Stimulated activated CD4-positive, alpha-beta T cell treated with anti-CD3 and anti-CD28 coated beads, TNF-alpha, amount 100 ng/mL, for 24 hours (primary cell): ENCODE measurements at places on chromosomes 3 and 15.

GRCh38 chr15:42456971-42457370 is 34.0 kb downstream of the ZNF106 start:
- DNase-seq = no peak

DNA sequence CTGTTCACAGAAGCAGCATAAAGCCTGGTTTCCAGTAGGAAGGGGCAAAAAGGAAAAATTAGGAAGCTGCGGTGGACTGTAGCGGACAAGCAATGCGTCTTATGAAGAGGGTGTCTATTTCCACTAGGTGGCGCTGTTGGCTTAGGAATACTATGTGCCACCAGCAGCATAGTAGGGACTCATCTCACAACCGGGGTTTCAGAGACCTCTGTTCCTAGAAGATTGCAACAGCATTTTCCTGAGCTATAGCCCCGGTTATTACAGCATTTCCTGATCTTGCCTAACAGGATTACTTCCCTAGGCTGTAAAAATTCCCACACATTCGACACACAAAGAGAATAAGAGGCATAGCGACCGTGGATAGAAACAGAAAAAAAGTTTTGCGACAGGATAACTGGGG is 683.0 kb downstream of the TBL1XR1 start:
- DNase-seq = no peak

- no peak for DNase-seq
These were observed 246.1 kb downstream of the TBL1XR1 start for GRCh38 chr3:176951144-176951543.

DNA sequence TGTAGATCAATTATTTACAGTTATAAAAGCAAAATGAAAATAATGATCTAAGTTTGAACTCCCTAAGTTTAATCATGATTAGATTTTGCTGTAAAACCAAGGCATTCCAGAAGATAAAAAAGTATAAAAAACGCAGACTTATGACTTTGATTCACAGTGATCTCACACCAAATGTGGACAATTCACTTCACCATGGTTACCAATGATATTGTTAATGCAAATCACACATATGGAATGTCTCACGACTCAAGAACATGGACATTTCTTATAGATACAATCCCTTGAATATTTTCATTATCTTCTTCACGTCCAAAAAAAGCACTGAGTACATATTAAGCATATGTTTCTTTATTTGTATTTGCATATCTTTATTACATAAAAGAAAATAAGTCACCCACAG is 1054.2 kb downstream of the NAALADL2 start:
- no peak for DNase-seq

- DNase-seq = no peak
These were observed 2.3 kb downstream of the PLA2G4E start for GRCh38 chr15:42018306-42019224.

DNA sequence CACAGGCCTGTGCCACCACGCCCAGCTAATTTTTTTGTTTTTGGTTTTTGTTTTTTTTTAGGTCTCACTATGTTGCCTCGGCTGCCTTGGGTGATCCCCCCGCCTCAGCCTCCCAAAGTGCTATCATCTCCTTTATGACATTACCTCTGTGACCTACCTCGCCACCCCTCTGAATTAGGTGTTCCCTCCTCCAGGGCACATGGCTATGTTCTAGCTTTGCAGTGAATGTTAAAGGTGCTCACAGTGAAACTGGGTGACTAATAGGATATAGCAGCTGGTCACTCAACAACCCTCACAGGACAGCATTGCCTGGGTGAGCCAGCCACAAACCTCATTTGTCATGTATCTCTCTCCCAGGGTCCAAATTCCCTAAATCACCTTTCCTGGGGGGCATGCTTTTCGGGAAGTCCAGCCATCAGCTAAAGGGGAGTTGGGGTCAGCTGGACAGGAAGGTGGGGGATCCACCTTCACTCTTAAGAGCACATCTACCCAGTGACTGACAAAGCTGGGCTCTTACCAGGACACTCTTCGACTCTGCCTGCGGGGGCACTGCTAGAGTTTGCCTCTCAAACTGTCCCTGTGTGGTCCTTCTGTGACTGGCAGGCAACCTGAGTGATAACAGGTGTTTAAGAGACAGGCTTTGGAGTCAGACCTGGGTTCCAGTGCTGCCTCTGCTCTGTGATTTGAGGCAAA is 1.6 kb upstream of the TTLL3 start:
- peak; percentile 45 for DNase-seq

GRCh38 chr3:99659032-99659431 is 20.6 kb downstream of the COL8A1 start:
- no peak for DNase-seq

DNA sequence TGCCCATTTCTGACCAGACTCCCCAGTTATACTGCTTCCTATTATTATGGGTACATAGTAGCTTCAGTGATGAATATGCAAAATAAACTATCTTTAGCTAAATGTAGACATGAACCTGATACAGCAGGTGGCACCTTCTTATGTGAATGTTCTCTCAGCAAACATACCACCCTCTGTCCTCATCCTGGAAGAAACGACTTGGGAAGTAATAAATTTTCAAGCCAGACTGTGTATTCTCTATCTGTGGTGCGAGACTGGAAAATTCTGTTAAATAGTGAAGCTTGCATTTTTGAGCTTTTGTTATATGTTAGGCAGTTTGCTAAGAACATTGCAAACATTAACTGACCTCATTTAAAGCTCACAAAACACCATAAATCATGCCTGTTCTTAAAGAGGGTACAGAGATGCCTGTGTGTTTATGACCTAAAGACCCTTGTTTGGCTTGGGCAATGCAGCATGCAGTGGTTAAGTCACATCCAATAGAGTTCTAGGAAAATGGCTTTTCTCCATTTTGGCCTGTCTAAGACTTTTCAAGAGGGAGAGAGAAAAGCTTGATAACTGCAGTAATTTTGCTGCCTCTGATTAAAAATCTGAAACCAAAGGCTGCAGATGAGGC is 287.1 kb downstream of the NEK10 start:
- no peak for DNase-seq

GRCh38 chr3:25463836-25464418 is 35.9 kb downstream of the RARB start:
- no peak for DNase-seq

DNA sequence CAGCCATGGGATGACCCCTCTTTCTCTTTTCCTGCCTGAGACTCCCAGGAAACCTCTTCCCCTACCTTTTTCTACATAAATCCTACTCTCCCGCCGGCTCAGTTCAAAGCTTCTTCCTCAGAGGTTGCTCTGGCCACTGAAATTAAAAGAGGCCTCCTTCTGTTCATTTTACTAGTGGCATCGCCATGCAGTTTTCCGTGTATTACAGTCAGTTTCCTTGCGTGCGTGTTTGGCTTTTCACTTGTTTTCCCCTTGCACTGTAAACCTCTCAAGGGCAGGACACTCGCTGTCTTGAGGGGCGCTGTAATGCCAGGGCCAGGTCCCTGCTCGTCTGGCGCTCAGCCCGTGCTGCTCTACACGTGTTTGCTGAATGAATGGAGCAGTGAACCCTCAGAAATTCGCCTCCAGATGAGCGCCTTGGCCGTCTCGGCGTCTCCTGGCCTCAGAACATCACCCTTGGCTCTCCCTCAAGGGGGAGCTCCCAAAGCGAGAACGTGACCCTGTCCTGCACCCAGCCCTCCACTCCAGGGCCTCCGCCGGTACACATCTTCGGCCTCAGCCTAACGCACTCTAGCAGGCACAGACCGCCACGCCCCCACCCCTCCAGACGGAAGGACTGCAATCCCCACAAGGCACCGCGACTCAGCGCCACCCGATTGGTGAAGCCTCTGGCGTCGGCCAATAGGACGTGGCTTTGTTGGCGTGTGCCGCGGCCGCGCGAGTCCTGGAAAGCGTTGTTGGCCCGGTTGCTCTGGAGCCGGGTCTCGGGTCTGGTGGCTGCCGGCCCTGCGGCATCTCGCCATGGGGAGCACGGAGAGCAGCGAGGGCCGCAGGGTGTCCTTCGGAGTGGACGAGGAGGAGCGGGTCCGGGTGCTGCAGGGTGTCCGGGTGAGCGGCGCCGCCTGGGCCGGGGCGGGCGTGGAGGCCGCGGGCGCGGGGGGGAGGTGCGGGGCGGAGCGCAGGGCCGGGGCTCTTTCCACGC is at the start of gene CHCHD6:
TSS of gene CHCHD6 (plus strand) at position 729 of the 982 bp plus-strand sequence. CDS start at position 802, 73 bp downstream.
- peak; percentile 97 for DNase-seq

DNA sequence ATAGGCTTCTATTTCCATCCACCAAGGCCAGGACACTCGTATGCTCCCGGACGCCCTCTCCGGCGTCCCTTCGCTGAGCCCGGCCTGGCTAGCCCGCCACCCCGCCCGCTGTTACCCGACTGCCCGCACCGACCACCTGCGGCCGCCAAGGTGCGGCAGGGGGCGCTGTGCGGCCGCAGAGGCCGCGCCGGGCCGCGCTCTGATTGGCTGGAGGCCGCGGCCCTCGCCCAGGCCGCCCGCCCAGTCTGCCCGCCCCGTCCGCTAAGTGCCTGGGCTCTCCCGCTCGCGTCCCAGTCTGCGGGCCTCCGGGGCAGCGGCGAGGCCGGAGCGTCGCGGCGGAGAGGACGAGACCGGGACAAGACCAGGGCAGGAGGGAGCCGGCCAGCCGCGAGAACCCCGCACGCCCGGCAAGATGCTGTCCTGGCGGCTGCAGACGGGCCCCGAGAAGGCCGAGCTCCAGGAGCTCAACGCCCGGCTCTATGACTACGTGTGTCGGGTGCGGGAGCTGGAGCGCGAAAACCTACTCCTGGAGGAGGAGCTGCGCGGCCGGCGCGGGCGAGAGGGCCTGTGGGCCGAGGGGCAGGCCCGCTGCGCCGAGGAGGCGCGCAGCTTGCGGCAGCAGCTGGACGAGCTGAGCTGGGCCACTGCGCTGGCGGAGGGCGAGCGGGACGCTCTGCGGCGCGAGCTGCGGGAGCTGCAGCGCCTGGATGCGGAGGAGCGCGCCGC is at the start of gene SYNM:
TSS of gene SYNM (plus strand) at position 293 of the 726 bp plus-strand sequence. CDS start at position 413, 120 bp downstream.
- DNase-seq = no peak

- no peak for DNase-seq
These were observed 124.3 kb downstream of the FBLN2 start for GRCh38 chr3:13673207-13673606.

- DNase-seq = no peak
These were observed 3.1 kb downstream of the ATP10A start for GRCh38 chr15:25859838-25860645.

DNA sequence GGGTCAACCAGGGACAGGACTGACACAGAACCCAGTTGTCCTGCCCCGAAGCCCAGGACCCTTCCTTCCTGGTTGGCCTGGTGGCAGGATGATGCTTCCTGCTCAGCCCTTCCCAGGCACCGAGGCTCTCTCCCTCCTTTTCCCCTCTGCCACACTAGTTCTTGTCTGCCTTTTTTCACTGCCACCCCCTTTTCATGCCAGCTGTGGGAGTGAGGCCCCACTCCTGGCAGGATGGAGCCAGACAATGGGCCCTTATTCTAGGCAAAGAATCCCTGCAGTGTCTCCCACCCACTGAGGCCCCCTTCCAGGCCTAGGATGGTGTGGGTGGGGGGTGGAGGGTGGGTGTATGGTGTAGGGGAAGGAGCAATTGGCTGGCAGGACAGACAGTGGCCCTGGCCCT is 1.1 kb upstream of the SCAMP5 start:
- no peak for DNase-seq

GRCh38 chr15:75107516-75107907 is 84.1 kb downstream of the PPCDC start:
- DNase-seq = no peak

GRCh38 chr3:195868336-195868865 is 40.0 kb downstream of the TNK2 start:
- DNase-seq = no peak

DNA sequence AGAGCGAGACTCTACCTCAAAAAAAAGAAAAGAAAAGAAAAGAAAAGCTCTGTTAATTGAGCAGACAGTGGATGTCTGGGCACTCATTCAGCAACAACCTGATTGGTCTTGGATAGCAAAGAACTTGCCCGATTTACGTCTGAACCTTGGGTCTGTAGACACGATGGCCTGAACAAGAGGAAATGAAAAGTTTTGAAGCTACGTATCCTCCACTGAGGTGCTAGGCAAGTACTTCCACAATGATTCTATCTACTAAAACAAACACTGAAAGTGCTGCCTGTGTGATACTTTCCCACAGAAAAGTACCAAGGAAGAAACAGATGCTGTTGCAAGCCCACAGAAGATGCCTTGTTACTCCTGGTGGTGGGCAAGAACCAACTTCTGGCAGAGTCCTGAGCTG is 21.8 kb upstream of the MUSTN1 start:
- DNase-seq = no peak

DNA sequence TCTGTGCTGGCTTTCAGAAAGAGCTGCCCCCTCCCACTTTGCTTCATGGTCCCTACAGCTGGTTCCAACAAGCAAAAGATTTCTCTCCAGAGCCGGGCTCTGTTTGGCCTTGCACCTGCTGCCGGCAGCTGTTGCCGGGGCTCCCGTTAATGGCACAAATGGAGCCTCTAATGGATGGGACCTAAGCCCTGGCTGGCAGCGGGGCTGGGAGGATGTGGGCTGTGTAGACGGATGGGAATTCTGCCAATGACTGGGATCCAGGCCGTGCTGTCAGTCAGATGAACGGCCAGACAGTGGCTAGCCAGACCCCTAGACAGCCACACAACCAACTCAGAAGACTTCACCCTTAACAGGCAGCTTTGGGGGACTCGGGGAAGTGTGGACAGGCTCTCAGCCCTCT is 88.0 kb downstream of the RPLP1 start:
- no peak for DNase-seq

GRCh38 chr3:104523136-104523535 is 843.6 kb upstream of the ALCAM start:
- no peak for DNase-seq

DNA sequence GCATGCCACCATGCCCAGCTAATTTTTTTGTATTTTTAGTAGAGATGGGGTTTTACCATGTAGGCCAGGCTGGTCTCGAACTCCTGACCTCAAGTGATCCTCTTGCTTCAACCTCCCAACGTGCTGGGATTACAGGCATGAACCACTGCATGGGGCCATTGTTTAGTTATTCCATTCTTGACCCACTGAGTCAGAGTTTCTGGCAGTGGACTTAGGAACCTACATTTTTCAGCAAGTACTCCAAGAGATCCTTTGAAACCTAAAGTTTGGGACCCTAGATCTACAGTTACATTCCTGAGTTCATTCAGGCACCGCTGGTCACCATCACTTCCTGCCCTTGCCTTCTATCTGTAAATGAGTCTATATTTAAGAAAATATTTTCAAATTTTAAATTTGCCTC is 1.4 kb upstream of the TNFSF10 start:
- no peak for DNase-seq

- DNase-seq = peak; percentile 43
These were observed 11.6 kb upstream of the SCAMP5 start for GRCh38 chr15:74983725-74984231.
